ENCODE measurements at places on chromosomes 2 and 18. TPM values are rescaled to one million over a fixed set of nuclear protein-coding genes. Genes with fewer than 3 reads are reported as not detected.
A peak's percentile ranks its signal among the peaks of the same experiment; 100 is the strongest.

GRCh38 chr2:45622336-45623075 is 11.4 kb upstream of the SRBD1 start:
- no peak for DNase-seq

GRCh38 chr2:219689676-219690628 is 62.5 kb downstream of the SLC4A3 start:
- peak; percentile 55 for DNase-seq

GRCh38 chr2:181955010-181955409 is 30.6 kb upstream of the PPP1R1C start:
- no peak for DNase-seq

Gene IL18RAP
- 0.14 TPM for polyA plus RNA-seq

Gene TLX2
- not detected for polyA plus RNA-seq

Gene RAX
- not detected for polyA plus RNA-seq

Gene MDH1B
- polyA plus RNA-seq = 0.28 TPM

All from hindlimb muscle (tissue), 1 donor.